Natural killer cell (primary cell): ENCODE measurements at places on chromosomes 6 and 20.

GRCh38 chr6:105786890-105787655, 299.1 kb upstream of the PRDM1 start:
- no peak for DNase-seq

DNA sequence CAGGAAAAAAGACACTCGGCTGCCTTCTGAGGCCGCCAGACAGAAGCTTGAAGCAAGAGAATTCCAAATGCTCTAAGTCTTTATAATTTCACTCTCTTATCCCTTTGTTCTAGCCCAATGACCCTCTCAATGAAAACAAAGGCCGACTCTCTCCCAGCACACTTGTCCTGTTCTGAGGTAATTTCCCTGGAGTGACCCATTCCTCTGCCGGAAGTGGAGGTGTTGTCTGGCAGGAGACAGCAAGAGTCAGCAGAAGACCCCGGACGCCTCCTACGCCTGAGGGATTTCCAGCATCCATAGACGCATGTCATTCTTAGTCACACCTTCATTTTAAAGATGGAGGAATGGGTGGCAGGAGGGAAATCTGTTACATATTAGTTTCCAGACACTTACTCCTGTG, 110.3 kb downstream of the SOD2 start:
- no peak for DNase-seq

- no peak for DNase-seq
Measured at GRCh38 chr6:104633125-104633524, 226.6 kb downstream of the HACE1 start.

DNA sequence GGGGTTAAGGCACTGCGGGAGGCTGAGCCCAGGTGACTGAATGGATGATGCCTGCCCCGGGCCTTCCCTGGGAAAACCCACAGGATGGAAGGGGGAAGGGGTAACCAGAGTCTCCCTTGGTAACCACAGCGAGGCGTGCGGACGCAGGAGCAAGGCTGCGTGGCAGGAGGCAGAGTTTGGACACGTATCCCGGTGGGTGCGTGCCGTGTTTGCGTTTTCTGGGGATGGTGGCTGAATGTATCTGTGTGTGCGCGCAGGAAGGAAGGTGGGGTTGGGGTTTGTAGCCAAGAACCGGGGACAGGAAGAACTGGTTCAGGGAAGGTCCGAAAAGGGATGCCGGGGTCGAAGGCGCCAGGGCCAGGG, 1.8 kb downstream of the MDGA1 start:
- no peak for DNase-seq

- no peak for DNase-seq
Measured at GRCh38 chr6:87639373-87639772, 49.4 kb downstream of the ORC3 start.

GRCh38 chr20:32296412-32296811, 19.0 kb downstream of the KIF3B start:
- no peak for DNase-seq

DNA sequence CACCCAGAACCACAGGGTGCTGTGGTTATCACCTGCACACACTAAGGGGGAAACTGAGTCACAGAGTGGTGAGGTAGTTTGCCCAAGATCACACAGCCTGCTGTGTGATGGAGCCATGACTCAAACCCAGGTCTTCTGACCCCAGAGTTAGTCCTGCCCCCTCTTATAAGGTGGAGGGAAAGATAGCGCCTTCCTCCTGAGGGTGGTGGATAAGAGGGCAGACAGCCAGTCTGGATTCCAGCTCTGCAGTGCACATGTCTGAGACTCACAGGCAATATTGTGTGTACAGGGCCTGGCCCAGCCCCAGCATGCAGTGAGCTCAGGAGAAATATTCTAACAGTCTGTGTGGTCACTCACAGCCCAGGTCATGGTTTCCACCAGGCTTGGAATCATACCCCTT, 393.7 kb downstream of the CDH4 start:
- DNase-seq = no peak

DNA sequence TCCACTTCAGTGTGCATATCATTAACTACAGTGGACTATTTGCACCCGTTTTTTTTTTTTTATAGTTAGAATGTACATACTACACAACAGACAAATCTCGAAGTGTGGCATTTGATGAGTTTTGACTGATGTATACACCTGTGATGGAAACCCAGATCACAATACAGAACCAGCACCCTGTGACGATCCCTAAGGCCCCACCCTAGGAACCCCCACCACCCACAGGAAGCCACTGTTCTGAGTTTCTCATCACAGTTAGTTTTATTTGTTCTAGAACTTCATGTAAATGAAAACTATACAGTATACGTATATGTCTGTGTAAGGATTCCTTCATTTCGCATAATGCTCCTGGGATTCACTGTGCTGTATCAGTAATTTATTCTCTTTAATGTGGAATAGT, 102.8 kb downstream of the IRF4 start:
- DNase-seq = no peak

DNA sequence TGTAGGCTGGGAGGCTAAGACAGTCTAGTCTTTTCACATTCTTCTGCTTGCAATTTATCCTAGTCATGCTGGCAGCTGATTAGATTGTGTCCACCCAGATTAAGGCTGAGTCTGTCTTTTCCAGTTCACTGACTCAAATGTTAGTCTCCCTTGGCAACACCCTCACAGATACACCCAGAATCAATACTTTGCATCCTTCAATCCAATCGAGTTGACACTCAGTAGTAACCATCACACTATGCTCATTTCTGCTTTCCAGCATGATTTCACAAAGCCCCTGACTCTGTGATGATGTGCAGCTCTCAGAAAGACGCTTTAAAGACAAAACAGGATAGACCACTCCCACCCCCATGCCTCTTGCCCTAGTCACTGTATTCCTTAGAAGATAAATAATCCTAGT, 693.0 kb downstream of the HTR1B start:
- DNase-seq = no peak

DNA sequence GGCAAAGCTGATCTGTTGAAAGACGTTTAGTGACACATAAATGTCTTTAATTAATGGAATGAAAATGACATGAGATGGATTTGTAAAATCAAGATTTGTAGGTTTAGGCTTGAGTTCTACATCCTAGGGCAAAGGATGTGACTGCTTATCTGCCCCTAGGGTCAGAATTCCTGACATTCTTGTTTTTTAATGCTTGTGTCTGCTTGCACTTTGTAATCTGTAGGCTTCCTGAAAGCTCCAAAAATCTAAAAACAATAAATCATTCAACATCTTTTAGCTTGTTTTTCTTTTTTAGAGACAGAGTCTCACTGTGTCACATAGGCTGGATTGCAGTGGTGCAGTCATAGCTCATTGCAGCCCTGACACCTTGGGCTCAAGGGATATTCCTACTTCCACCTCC, 107.9 kb upstream of the MLIP start:
- DNase-seq = no peak

DNA sequence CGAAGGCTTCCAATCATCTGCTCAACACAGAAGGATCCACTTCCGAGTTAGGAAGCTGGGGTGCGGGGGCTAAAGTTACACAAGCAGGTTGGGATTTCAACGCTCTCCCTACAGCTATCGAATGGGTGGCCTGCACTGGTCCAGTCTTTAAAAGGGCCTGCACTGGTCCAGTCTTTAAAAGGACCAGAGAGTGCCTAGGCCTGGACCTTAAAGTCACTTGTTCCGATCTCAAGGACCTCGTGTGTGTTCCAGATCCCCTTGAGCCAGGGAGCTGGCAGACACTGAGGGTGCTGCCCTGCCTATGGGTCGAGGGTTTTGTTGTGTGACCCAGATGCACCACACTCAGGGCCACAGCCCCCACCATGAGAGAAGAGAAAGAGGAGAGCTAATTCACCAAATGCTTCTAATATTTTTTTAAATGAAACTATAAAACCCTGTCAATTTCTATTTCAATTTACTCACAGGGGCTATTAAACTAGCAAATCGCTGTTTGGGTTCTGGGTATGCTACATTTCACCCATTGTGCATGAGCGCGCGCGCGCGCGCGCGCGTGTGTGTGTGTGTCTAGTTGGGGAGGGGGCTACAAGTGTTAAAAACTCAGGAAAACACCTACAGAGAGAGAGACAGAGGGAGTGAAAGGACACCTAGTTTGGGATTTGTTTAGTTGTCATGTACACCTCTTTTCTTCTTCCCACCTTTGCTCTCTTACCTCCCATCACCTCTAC, 7.5 kb downstream of the TFAP2B start:
- DNase-seq = no peak

- DNase-seq = no peak
Measured at GRCh38 chr6:33028220-33028849, 18.9 kb upstream of the HLA-DOA start.

- no peak for DNase-seq
Measured at GRCh38 chr6:89120371-89120770, 2.5 kb upstream of the SRSF12 start.

GRCh38 chr6:69936674-69937363, 70.5 kb downstream of the COL19A1 start:
- DNase-seq = no peak

DNA sequence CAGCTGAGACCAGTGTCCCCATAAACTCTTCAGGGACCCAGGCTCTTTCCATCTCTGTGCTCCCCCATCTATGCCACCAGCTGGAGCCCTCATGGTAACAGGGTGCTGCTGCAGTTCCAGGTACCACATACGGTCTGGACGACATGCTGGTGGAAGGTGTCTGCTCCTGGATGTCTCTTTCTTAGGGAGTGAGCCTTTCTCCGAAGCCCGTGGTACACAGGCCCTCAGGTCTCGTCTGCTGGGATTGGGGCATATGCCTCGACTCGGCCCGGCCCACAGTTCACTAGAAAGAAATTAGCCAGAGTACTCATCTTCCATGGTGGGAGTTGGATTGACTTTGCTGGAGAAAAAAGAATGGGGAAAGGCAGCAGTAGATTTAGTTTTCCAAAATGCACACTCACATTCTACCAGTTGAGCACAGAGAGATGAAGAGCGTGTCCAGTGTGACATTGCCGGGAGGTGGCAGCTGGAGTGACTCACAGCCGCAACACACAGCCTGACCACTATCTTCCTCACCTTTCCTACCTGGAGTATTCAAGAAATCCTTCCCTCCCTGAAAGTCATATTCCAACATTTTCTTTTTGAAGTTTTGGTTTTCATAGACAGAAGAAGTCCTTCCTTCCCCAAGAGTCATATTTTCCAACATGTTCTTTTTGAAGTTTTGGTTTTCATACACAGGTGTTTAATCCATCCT, 18.6 kb upstream of the SPO11 start:
- DNase-seq = no peak

GRCh38 chr6:151269321-151269995, 29.7 kb downstream of the AKAP12 start:
- DNase-seq = no peak

DNA sequence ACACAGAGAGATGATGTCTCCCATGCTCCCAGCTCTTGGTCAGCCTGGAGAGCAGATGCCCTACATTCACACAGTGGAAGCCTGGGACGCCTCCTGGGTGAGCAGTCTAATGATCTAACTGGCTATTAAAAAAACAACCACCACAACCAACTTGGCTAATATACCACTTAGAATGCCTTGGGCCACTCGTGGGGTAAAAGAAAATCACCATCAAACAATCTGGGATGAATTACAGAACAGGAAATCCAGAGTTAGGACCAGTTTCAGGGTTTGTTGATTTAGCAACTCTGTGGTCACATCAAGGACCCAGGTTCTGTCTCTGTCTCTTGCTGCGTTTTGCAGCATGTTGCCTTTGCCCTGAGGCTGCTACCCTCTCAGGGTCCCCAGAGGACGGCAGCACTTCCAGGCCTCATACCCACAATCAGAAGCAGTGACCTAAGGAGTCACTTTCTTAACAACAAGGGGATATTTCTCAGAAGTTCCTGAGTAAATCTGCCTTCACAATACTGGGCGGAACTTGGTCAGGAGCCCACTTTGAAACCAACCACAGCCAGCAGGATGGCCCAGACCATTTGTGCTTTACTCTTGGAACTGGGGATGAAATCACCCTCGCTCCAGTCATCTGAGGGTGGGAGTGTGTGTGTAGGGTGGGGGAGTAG, 118.7 kb downstream of the CLIC5 start:
- DNase-seq = no peak

DNA sequence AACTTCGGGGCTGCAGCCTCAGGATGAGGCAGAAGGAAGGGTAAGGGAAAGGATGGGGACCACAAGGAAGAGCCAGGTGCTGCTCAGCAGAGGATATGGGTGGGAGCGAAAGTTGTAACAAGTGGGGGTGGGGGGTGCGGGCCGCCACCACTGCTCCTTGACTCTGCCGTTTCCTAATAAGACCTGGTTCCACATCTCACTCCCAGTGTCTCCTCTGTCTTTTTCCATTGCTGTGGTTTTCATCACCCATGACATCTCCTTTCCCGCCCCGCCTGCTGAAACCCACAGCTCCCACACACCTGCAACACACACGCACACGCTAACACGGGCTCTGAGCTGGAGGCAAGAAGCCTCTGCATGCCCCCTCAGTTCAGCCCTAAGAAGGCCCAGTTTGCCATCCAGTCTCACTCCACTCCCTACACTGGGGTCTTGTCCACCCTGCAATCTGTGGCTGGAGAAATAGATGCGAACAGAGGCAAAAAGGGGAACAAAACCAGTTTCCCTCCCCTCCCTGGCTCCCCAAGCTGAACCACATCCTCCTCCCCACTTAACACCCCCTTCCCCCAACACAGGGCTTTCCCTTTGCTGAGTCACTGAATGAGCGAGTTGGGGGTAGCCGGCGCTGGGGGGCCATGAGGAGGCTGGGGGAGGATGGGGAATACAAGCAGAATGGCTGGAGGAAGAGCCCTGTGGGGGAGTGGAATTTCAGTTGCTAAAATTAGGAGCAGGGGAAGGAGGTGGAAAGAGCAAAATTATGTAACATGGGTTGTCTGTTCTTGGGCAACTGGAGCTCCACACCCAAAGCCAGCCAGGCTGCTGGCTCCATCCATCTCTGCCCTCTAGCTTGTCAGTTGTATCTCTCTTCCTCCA, 11.5 kb downstream of the NFKBIL1 start:
- peak; percentile 71 for DNase-seq

GRCh38 chr6:147244832-147245231, 40.6 kb downstream of the STXBP5 start:
- DNase-seq = no peak

DNA sequence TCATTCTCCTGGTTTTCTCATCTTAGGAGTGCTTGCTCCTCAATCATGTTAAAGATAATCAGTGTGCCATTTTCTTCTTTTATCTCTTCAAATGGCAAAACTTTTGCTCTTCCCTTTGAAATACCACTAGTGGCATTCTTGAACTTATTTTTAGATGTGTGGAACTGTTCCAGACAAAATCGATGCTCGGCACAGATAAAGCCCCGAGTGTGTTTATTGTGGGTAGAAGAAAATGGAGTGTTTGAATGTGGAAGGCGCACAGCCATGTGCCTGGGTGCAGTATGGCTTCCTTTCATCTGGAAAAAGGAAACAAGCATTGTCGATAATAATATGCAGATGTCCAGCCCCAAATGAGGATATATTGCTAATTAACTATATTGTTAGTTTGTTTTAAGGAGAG, 42.4 kb downstream of the ISM1 start:
- DNase-seq = no peak

DNA sequence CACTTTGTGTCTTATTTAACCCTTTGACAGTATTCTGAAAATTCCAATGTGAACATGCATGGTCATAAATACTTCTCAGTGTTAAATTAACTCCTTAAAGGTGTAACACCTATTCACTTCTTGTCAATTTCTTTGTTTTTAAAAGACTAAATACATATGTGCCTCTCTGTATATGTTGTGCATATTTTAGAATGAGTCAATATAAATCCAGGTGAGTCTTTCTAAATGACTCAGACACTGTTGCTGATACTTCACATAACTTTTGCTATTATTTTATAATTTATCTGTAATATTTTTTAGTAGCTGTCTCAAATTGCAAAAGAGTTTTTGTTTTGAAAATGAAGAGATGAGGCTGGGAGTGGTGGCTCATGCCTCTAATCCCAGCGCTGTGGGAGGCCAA, 36.0 kb downstream of the TIAM2 start:
- no peak for DNase-seq
